ENCODE measurements at places on chromosomes 3 and 15. TPM values are rescaled to one million over a fixed set of nuclear protein-coding genes. Genes with fewer than 3 reads are reported as not detected.

DNA sequence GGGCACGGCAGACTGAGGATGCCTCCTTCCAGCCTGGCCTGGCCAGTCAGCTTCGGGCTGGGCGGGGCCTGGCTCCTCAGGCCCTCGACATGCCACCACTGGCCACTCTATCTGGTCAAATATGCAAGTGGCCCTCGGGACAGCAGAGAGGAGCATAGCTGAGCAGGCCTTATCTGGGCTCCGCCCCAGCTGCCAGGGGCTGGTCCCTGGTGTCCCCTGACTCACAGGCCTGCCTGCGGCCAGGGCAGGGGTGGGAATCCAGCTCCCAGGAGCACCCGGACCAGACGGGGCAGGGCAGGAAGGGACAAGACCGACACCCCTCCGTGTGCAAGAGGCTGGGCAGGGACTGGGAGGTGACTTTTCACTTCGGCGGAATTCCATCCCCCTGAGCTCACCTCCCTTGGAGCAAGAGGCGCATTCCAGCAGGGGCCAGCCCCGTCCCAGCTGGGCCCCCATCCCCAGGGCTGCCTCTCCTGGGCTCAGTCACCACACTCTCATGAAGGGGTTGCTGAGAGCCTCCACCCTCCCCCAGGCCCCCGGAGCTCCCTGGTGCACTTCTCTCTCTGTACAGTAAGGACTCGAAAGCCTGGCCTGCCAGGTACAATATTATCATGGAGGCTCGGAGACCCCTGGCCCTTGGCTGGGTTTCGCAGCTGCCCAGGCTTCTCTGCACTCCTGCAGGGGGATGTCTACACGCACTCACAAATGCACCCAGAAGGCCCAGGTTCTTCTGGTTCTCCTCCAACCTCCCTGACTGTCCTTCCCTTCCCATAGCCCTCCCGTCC lies 29.5 kb downstream of the WNT7A start:
- no peak for DNase-seq

DNA sequence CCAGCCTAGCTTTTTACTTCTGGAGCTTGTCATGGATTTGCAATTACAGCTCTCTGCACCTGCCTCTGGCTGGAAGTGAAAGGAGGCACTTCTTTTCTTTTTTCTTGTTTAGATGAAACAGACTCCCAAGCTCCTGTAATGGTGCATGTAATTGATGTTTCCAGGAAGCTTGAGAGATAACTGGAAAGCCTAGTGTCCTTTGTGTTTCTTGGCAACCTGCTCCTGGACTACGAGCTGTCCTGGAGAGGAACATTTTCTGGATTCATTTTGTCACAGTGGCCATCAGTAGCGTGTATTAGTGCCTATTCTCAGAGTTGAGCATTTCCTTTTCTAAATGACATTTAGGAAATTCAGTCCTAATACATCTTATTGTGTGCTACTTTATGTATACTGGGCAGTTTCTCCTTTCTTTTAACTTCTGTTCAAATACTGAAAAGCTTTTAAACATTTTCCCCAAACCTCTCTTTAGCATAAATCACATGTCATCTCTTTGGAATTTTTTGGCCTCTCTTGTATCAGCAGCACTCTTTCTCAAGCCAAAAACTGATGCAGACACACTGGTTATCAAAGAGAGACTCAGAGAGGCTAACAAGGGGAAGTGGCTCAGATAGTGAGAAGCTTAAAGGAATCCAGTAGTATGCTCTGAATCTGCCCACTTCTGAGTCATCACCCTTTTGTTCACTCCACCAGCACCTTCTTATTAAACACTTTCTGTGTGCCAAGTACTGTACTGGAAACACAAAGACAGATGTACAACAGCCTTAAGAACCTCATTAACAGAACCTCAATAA lies 62.6 kb upstream of the SLC2A2 start:
- DNase-seq: peak; percentile 8

GRCh38 chr15:77846986-77847385 lies 214.3 kb upstream of the LINGO1 start:
- DNase-seq: no peak

DNA sequence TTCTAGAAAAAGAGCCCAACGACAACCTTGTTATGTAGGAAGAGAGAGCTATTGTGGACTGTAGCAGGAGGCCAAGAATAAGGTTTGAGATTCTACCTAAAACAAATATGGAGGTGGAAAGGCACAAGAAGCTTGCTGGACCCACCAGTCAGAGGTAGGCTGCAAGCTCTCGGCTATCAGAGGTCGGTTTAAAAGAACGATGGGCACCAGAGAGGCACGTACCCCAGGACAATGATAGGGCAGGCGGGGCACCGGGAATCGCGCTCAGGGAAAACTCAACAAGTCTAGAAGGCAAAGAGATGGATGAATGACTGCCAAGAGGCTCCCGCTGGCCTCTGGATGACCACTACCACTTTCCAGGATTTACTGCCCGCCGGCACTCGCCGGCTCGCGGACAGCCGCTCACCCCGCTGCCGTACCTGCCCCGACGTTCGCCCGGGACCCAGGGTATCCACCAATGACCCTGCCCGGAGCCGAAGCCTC lies 1.1 kb downstream of the HDGFL3 start:
- DNase-seq: no peak

The SECISBP2L gene
- total RNA-seq: 18.6 TPM

The ROPN1B gene
- total RNA-seq: not detected

The EMC7 gene
- total RNA-seq: 51.8 TPM
